Left ventricle myocardium inferior (tissue), 1 donor: ENCODE measurements at places on chromosomes 1 and 21.
A peak's percentile ranks its signal among the peaks of the same experiment; 100 is the strongest.

- DNase-seq: no peak
Observed at GRCh38 chr1:21639594-21640041, 29.5 kb downstream of the RAP1GAP start.

DNA sequence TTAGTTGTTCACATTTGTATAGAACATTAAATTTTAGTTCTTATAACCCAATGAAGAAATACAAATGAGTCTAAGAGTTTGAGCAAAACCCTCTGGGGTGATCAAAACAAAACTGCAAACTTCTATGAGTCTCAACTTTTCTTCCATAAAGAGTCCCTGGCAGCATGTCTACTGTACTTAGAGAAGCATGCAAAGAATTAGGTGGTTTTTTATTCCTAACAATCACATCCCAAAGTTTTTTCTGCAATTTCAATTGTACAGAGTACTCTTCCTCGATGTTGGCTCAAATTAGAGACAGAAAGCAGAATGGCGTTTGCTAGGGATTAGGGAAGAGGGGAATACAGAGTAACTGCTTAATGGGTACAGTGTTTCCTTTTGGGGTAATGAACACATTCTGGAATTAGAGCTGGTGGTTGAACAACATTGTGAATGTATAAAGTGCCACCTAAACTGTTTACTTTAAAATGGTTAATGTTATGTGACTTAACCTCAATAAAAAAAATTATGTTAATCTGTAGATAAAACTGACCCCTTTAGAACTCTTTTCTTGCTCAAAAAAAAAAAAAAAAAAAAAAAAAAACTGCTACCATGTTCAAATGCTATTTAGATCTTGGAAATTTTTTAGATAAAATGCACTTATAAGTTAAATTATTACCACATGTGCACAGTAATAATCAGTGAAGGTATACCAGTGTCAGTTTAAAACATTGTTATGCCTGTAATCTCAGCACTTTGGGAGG, 4.8 kb downstream of the RC3H1 start:
- DNase-seq: no peak

- DNase-seq: peak; percentile 31
Observed at GRCh38 chr21:38506661-38507281, 8.5 kb upstream of the ERG start.

DNA sequence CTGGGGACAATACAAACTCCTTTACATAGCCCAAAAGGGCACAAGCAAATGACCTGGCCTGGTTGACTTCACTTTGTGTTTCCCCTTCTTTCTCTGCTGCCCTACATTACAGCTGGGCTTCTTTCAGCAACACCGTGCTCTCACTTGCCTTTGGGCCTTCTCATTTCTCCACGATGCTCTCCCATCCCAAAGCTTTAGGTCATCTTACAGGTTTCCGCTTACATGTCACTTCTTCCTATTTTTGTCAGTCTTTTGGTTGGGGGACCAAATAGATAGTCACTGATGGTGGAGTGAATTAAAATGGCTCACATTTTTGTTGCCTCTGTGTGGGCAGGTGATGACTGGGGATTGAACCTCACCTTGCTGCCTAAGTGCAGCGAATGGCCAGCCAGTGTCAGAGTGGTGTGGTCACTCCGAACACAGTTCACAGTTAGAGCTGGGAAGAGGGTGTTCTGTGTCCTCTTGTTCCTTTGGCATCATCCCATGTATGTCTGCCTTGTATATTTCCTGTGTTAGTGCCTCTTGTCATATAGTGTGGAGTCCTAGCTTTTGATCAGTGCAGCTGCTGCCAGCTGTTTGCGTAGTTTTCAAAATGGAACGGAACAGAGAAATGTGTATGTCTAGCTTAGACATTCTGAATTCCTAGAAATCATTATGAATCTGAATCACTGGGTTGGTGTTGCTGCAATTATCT, 134.8 kb downstream of the NOS1AP start:
- DNase-seq: no peak

DNA sequence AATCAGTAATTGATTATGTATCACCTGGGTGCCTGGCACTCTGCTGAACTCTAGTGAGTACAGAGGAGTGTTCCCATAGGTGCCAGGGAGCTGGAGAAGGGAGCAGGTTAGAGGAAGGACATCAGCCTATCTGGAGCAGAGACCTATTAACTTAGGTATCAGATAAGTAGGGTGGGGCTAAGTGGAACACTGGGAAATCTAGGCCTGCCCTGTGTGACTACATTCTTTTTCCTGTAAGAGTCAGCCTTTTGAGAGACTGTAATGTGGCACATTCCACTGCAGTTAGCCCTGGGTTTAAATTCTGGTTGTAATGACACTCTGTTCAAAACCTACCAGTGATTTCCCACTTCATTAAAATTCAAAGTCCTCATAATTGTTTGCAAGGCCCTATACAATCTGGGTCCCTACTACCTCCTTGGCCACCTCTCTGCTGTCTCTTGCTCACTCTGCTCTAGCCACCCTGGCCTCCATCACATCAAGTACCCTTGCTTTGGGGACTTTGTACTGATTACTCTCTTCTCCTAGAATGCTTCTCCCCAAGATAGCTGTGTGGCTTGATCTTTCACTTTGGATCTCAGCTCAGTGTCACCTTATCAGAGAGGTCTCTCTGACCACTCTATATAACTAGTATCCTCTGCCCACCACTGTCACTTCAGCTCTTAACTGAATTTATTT, 12.9 kb downstream of the STX12 start:
- DNase-seq: no peak

DNA sequence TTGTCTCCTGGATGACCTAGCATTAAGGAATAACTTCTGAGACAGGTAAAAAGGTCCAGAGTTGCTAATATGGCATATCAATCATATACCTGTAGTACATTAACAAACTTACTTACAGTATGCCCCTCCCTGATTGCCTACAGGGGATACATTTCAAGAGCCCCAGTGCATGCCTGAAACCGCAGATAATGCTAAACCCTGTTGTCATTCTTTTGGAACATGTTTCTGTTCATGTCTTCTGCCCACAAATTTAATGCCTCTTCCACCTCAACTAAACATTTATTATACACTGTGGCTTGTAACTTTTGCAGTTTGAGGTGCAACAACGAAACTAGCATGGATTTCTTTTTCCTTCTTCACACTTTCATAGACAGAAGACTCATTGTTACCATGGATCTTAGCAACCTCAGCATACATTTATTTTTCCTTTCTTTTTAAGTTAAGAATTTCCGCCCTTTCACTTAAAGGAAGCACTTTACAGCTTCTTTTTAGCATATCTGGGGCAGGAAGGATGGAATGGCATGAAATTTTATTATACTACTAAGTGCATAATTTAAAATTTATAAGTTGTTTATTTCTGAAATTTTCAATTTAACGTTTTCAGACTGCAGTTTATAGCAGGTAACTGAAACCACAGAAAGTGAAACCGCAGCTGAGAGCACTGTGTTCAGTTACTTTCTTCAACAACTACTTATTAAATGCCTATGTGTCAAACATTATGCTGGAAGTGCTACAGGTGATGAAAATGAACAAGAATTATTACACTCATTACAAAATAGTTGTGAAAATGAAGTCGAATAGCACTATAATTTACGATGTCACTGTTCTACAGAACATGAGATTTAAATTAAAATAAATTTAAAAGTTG, 25.3 kb downstream of the F13B start:
- DNase-seq: no peak

GRCh38 chr1:15738416-15739113, 2.5 kb downstream of the SLC25A34 start:
- no peak for DNase-seq
